ENCODE measurements at places on chromosomes 3 and 15.
A peak's percentile ranks its signal among the peaks of the same experiment; 100 is the strongest.

- ATAC-seq = no peak
Measured at GRCh38 chr3:14137004-14137403, 12.2 kb downstream of the TMEM43 start.

GRCh38 chr15:69161878-69162213 lies 1.4 kb downstream of the GLCE start:
- peak; percentile 33 for ATAC-seq

DNA sequence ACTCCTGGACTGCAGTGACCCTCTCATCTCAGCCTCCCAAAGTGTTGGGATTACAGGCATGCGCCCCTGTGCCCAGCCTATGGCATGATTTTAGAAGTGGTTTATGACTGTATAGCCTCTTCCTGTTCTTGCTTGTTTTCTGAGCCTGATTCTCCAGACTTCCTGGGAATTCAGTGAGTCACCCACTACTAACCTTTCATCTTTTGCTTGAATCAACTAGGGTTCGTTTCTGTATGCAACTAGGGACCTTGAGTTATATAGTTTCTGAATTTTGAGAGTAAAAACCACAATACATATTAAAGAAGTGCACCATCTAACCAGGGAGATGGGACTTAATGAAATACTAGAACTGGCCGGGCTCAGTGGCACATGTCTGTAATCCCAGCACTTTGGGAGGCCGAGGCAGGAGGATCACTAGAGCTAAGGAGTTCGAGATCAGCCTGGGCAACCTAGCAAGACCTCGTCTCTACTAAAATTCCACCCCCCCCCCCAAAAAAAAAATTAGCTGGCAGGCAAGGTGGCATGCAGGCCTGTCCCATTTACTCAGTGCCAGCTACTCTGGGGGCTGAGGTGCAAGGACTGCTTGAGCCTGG lies 76.0 kb downstream of the ZNF609 start:
- ATAC-seq = peak; percentile 95

GRCh38 chr15:54374184-54374952 lies 396.1 kb downstream of the UNC13C start:
- ATAC-seq = no peak

DNA sequence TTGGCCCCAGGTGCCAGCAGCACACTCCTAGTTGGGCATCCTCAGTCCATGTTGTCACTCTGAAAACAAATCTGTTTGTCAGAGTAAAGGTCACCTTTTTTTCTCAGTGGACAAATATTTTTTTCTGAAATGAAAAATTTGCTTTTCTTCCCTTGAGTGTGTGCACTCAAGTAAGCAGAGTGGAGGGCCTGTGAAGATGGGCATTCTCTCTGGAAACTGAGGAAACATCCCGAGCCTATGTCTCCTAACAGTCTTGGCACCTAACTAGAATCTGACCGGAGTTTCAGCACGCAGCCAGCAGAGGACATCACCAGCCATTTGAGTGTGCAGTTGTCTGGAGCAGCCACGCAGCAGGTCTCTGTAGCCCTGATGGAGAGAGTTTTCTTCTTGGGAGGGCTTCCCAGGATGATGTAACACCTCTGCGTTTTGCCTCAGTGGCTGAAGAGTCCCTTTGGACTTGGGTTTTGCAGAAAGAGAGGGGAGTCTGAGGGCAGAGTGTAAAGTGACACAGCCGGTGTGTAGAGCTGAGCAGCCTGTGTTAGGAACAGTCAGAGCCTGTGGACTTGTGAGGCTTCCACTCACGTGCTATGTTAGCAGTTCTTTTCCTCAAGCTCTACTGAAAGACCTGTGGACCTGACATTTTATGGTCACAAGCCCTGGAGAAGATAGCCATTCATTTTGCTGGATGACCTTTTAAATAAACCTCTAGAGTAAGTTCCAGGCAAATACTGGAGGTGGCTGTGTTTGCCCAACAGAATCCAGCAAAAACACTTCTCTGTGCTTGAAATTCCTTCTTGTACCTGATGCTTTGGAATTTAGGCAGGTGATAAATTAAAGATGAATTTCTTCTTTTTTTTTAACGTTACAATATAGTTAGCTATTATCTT lies 51.6 kb downstream of the ABHD2 start:
- peak; percentile 47 for ATAC-seq

DNA sequence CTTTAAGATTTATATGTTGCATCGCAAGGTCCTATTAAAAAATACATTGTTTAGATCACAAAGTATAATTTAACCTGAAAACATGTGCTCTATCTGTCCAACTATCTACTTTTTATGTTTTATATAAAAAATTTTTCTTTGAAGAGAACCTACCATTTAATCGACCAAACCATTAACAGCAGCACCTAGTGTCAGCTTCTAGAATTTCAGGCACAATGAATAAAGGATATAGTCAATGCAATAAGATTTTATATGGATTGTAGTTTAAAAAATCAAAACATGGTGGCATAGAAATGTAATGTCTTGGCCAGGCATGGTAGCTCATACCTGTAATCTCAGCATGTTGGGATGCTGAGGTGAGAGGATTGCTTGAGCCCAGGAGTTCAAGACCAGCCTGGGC lies 313.7 kb downstream of the GAP43 start:
- no peak for ATAC-seq

GRCh38 chr15:85854345-85855097 lies 59.8 kb upstream of the KLHL25 start:
- ATAC-seq = peak; percentile 82

DNA sequence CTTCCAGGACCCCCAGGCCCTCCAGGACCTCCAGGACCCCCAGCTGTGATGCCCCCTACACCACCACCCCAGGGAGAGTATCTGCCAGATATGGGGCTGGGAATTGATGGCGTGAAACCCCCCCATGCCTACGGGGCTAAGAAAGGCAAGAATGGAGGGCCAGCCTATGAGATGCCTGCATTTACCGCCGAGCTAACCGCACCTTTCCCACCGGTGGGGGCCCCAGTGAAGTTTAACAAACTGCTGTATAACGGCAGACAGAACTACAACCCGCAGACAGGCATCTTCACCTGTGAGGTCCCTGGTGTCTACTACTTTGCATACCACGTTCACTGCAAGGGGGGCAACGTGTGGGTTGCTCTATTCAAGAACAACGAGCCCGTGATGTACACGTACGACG lies 22.1 kb upstream of the CMSS1 start:
- ATAC-seq = no peak

GRCh38 chr3:133977568-133977967 lies 52.2 kb downstream of the SLCO2A1 start:
- ATAC-seq = no peak

DNA sequence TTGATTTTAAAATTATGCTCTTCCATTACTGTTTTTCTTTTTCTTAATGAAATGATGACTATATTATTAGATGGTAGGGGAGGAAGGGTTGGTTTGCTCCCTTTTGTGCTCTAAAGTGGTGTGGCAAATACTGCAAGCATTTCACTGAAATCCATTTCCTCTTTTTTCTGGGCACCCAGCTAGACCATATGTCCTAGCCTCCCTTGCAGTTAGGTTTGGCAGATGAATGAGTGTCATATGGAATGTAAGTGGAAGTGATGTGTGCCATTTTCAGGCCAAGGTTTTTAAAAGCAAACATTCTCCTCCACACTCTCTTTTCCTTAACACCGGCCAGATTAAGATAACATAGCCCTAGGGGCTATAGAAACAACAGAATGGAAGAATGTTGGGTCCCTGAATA lies 363.0 kb downstream of the FGF12 start:
- ATAC-seq = no peak

All from SK-N-SH treated with all-trans-retinoic acid at 6 μM for 48 hours (cell line).